Stimulated activated CD4-positive, alpha-beta T cell treated with anti-CD3 and anti-CD28 coated beads, Interleukin-4, amount 100 ng/mL, for 48 hours (primary cell): ENCODE measurements at places on chromosomes 13 and 19.

DNA sequence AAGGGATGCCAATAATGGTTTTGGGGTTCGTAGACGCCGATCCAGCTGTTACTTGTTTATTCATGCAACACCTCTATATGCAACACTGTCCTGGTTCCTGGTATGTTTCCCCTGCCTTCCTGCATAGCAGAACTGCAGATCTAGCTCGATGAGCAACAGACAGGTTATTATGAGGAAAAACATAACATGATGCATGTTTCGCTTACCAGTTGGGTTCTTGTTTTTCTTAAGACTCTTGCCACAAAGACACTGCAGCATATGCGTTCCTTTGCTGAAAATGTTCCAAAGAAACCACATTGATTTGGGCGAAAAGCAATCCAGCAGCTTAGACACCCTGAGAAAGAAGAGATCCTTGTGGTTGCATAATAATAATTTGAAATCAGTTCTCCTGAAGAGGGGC, 583 bp downstream of the FGF14 start:
- DNase-seq, result no peak

GRCh38 chr13:86601351-86601750, 802.1 kb upstream of the SLITRK6 start:
- DNase-seq, result no peak

DNA sequence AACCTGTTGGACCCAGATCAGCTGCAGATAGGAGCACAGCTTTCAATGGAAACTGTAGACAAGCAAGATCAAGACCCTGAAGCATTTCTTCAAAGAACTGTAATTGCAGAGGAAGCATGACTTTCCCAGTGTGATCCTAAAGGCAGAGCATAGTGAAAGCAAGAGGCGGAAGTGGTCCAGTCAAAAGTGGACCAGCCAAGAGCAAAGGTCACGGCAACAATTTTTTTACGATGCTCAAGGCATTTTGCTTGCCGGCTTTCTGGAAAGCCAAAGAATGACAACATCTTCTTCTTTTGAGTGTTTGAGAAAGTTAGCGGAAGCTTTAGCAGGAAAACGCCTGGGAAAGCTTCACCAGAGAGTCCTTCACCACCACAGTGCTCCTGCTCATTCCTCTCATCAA, 111.6 kb downstream of the RNF17 start:
- no peak for DNase-seq

- no peak for DNase-seq
Observed at GRCh38 chr13:76293346-76293745, 592.9 kb downstream of the KCTD12 start.

DNA sequence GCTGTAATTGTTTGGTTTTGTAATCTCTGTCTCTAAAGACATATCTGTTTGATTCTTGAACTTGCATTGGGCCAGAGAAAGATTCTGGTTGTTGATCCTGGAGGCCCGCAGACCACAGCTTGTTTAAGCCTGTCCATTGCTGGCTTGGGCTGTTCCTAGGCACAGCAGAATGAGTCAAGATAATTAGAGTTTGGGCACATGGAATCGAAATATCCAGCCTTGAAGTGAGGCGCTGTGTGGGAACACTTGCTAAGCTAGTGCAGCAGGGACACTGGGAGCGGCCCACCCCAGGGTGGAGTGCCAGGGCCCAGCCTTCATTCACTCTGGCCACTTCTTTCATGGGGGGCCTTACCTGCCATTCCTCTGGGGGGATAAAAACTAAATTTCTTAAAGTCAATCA, 219.7 kb downstream of the LMO7 start:
- DNase-seq, result no peak

GRCh38 chr19:55284405-55285058, 735 bp downstream of the BRSK1 start:
- DNase-seq, result no peak

GRCh38 chr13:84739021-84739420, 856.7 kb upstream of the SLITRK1 start:
- DNase-seq, result no peak

GRCh38 chr19:3145909-3146676, 10.3 kb downstream of the GNA15 start:
- DNase-seq, result no peak

DNA sequence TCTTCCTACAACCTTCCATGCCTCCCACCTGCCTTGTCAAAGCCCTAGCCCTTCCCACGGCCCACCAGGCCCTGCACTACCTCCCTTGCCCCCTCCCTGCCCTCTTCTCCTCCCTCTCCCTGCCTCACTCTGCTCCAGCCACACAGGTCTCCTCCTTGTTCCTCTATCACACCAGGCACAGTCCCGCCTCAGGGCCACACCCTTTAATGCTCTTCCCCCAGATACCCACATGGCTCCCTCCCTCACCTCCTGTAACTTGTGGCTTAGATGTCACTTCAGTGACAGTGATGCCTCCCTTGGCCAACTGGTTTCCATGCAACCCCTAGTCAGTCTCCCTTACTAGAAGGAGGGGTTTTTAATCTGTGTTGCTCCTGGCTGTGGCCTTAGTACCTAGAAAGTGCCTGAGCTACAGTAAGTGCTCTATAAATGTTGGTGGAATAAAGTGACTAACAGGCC, 1.3 kb downstream of the SIRT6 start:
- no peak for DNase-seq
